ENCODE measurements at places on chromosomes 12 and 14.

- DNase-seq, result peak; percentile 50
Measured at GRCh38 chr14:103500148-103500990, 22.3 kb downstream of the CKB start.

DNA sequence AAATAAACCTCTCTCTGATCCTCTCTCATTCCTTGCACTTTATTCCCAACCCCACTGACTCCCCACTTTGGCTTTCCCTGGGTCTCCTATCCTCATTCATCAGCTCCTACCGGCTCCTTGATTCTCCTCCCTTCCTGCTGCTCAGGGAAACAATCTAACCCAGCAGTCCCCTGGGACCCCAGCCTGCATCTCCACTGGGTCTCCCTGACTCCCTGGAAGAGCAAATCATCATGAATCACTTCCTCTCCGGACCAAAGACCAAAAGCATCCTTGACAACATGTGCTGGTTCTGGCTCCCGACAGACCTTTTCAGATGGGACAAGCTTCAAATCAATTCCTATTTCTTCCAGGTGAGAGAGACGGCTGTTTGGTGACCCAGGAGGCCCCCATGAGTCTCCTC is 76.6 kb downstream of the HSPB8 start:
- no peak for DNase-seq

- DNase-seq, result no peak
Measured at GRCh38 chr12:43210485-43211192, 341.4 kb downstream of the ADAMTS20 start.

DNA sequence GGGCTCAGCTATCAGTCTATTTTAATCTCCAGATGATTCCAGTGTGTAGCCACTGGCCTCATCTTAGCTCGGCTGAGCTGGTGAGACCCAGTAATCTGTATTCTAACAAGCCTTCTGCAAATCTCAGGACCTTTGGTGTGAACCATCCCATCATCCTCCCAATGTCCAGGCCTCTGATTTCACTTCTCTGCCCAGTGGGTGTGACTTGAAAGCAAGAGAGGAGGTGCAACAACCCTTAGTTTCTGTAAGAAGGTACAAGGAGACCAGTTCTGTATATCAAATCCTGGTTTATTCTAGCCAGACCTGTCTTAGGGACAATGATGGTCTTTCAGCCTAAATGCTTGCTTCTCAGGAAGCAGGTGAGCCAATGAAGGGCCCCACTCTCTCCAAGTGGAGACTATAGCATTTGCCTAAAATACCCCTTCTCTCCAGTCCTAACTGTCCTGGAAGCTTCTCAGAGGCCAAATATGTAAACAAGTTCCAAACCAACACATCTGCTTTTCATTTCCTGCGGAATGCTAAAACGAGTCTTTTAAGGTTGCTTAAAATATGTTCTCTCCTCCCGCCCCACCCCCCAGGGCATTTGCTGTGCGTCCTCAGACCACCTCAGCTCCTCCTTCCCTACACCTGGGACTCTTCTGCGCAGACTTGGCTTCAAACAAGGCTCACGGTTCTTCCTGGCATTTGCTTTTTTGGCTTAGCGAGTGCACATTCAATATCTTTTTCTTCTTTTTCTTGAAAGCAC is 78.4 kb upstream of the FUT8 start:
- DNase-seq, result no peak

GRCh38 chr14:55621391-55621790 is 41.4 kb downstream of the KTN1 start:
- DNase-seq, result no peak

DNA sequence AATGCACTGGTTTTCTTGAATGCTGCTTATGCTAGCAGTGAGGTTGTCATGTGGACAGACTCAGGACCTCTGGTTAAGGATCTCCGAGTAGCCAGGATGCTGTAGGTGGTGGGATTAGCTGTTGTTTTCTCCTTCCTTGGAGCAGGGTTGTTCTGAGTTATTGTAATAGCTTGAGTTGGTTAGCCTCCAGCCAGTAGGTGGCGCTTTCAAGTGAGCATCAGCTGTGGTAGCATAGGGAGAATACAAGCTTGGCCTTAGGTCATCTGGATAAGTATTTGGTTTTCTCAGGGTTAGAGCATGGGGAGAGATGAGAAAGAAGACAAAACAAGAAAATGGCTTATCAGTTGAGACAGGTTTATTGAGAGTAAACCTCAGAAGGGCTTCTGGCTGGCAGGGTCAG is 299.7 kb upstream of the FBXO33 start:
- DNase-seq, result no peak

GRCh38 chr14:72904840-72905561 is 11.1 kb upstream of the DPF3 start:
- DNase-seq, result peak; percentile 36

- DNase-seq, result no peak
Measured at GRCh38 chr14:52079239-52079959, 10.5 kb upstream of the NID2 start.

DNA sequence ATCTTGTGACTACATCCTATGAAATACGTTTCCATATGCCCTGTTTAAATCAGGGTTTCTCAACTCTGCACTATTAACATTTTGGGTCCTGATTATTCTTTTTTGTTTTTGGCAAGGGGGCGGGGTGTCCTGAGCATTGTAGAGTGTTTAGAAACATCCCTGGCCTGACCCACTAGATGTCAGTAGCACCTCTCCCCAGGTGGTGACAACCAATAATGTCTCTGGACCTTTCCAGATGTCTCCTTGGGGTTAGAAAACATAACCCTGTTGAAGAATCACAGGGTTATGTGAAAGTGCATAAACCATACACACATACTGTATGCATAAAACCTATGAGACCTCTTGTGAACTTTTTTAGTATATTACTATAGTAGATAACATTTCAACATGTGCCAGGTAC is 1.4 kb downstream of the ACAD10 start:
- no peak for DNase-seq
